NCI-H1048 (cell line): ENCODE measurements at places on chromosomes 16 and 17.

- DNase-seq: no peak
Observed at GRCh38 chr16:79328402-79329165, 272.0 kb downstream of the MAF start.

DNA sequence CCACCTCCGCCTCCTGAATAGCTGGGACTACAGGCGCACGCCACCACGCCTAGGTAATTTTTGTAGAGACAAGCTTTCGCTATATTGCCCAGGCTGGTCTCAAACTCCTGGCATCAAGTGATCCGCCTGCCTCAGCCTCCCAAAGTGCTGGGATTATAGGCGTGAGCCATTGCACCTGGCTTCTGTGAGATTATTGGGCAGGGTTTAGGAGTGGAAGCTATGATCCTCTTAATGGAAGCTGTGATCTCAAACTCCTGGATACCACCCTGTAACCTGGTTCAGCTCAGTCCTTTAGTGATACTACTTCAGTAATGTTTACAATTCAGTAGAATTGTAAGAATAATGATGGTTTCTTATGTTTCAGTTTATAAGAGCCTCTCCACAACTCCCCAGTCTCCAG lies 14.1 kb downstream of the NFE2L1 start:
- DNase-seq: no peak

DNA sequence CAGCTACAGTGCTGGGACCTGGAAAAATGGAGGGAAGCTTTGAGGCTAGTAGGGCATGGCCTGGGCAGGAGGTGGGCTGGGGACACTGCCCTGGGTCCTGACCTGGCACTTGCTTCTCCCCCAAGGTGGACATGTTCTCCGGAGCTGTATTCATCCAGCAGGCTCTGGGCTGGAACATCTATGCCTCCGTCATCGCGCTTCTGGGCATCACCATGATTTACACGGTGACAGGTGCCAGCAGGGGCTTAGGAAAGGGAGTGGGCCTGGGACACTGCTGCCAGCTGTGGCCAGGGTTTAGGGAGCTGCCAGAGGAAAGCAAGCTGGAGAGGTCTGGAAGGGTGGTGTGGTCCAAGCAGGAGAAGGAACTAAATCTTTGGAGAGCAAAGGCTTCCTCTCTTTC lies 3.1 kb downstream of the SLC5A2 start:
- DNase-seq: no peak

DNA sequence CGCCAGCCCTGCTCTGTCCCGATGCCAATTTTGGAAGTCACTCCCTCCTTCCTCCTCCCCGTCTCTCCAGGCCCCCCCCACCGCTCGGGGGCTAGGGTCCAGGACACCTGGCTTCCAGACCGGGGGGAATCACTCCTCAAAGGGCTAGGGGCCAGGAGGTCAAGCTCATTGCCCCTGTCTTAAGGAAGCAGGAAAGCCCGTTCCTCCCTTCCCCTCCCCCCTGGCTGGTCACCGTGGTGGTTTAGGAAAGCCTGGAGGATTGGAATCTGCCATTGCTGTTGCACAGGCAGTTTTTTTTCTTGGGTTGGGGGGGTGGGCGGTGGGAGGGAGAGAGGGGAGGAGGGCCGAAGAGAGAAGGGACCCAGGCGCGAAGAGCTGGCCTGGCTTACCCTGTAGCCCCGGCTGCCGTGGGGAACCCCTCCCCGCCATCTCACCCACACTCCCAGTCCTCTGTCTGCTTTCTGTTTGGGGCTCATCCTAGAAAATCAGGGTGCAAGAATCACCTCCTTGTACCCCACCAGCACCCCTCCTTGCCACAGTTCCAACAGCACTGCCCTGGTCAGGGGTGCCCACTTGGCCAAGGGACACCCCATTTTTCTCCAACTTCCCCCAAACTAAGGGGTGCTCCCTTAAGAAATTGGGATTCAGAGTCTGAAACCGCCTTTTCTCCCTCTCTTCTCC lies 2.9 kb upstream of the BCL6B start:
- no peak for DNase-seq

- no peak for DNase-seq
Observed at GRCh38 chr16:72857834-72858664, 189.9 kb downstream of the ZFHX3 start.

GRCh38 chr17:15470536-15470935 lies 3.1 kb upstream of the CDRT4 start:
- no peak for DNase-seq

GRCh38 chr16:81938326-81939163 lies 72.7 kb downstream of the SDR42E1 start:
- DNase-seq: no peak

- no peak for DNase-seq
Observed at GRCh38 chr17:64741038-64741641, 79.0 kb upstream of the SMURF2 start.

GRCh38 chr16:1907226-1907860 lies 10.9 kb downstream of the HS3ST6 start:
- DNase-seq: no peak

DNA sequence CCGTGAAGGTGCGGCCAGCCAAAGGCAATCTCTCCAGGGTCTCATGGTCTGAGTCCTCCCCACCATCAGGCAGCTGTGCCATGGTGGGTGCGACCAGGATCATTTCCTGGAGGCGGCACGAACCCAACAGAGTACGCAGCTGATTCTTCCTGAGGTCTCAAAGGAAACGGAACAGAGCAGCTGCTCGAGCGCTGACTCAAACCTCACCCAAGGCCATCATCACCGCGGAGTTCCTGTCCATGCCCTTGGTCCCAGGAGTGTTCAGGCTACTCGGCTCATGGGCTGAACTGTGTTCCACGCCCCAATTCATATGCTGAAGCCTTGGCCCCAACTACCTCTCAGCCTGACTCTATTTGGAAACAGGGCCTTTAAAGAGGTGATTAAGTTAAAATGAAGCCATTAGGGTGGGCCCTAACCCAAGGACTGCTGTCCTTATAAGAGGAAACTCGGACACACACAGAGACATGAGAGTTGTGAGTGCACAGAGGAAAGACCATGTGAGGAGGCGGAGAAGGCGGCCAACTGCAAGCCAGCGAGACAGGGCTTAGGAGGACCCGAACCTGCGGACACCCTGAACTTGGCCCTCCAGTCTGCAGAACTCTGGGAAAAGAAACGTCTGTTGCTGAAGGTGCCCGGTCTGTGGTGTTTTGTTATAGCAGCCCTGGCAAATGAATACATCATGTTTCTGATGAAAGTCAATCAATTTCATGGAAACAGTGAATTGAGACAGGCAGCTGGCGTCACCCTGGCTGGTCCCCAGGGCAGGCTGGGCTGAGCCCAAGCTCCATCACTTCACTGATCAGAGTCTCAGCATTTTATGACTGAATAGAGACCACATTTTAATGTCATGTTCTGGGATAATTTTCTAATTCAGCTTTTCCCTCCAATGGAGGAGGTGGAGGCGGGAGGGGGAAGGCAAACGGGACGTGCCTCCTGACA lies 13.7 kb downstream of the MXRA7 start:
- DNase-seq: no peak

DNA sequence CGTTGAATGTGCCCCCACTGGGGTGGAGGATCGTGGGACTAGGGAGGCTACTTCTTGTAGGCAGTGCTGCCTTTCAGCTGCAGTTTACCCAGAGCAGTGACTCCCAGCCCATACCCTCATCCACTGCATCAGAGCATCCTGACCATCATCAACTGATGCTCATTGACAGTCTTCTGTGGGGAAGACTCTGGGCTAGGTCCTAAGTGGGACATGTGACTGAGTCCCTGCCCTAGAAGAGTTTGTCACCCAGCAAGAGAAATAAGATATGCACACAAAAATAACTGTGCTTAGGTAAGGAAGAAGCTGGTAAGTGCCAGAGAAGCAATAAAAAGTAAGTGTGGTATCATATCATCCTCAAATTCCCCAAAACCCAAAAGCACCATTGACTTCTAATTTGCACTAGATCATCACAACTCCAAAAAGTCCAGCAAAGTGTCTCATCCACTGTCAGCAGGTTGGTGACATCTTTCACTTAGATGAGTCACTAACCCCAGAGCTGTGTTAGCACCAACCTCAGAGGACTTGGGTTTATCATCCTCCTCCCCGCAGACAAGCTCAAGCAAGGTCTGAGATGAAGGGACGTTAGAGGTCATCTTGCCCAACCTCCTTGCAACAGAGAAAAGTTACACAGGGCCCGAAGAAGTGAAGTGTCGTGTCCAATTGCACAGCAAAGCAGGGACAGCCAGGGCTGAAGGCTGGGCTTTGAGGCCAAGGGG lies 99.0 kb downstream of the CCDC182 start:
- no peak for DNase-seq

DNA sequence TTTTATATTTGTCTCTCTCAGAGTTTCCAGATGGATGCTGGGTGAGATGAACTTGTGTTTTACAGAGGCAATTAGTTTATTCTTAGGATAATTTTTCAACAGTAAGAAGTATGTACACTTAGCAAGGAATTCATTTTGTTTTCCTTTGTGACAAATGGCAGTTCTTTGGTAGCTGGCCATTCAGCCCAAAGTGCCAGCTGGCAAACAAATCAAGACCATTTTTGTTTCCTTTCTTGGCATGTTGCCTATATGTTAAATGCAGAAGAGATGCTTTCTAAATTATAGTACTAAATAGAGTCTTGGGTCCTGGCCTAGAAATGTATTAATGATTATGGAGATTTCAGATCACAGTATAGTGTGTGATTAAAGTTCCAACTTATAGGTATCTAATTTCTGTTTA lies 337.1 kb downstream of the CNTNAP4 start:
- no peak for DNase-seq

DNA sequence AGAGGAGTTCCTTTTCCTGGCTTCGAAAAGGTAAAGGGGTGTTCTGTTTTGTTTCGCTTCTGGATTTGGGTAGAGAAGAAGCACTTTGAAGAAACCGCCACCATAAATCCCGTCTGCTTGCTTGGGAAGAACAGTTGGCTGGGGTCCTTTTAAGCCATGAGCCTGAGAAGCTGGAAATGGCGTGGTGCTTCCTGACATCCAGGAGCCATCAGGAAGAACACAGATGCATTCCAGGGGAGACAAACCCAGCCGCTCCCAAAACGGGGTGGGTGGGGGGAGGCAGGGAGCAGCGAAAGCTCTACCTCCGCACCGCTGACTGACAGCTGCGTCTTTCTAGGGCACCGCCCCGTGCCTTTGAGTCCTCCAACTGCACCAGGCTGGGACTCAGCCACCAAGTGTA lies 91.6 kb downstream of the ZDHHC7 start:
- no peak for DNase-seq

GRCh38 chr16:31488468-31489297 lies 5.8 kb downstream of the SLC5A2 start:
- no peak for DNase-seq

DNA sequence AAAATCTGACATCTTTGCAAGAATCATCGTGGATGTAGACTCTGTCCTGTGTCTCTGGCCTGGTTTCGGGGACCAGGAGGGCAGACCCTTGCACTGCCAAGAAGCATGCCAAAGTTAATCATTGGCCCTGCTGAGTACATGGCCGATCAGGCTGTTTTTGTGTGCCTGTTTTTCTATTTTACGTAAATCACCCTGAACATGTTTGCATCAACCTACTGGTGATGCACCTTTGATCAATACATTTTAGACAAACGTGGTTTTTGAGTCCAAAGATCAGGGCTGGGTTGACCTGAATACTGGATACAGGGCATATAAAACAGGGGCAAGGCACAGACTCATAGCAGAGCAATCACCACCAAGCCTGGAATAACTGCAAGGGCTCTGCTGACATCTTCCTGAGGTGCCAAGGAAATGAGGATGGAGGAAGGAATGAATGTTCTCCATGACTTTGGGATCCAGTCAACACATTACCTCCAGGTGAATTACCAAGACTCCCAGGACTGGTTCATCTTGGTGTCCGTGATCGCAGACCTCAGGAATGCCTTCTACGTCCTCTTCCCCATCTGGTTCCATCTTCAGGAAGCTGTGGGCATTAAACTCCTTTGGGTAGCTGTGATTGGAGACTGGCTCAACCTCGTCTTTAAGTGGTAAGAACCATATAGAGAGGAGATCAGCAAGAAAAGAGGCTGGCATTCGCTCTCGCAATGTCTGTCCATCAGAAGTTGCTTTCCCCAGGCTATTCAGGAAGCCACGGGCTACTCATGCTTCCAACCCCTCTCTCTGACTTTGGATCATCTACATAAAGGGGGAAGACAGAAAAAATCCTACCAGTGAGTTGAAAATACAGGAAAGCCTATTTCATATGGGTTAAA lies at the start of gene G6PC1:
TSS of gene G6PC1 (plus strand) at position 340 of the 872 bp plus-strand sequence. CDS start at position 418, 78 bp downstream.
- no peak for DNase-seq

DNA sequence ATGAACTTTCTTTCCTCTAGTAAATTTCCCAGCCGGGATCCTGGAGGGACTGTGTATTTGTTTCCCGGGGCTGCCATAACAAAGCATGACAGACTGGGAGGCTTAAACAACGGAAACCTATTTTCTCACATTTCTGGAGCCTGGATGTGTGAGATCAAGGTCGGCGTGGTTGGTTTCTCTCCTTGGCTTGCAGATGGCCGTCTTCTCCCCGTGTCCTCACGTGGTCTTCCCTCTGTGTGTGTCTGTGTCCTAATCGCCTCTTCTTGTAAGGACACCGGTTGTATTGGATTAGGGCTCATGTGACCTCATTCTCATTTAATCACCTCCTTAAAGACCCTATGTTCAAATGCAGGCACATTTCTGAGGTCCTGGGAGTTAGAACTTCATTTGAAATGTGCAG lies 22.0 kb upstream of the USP10 start:
- no peak for DNase-seq

DNA sequence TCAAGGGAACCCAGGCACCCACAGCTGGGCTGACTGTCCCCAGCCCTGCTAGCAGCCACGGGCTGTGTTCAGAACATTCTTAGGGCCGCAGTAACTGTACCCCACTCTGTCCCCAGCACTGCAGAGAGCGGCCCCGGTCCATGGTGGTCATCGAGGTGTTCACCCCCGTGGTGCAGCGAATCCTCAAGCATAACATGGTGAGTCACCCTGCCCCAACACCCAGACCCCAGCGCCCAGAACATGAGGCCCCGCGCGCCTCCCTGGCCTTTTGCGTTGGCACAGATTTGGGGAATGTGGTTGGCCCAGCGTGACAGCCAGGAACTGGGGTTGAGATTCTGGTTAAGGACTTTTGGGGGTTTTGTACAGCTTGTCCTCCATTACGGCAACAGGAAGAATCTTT lies 114.9 kb upstream of the PLCG2 start:
- DNase-seq: no peak

- no peak for DNase-seq
Observed at GRCh38 chr17:17994271-17995069, 21.8 kb downstream of the DRC3 start.

DNA sequence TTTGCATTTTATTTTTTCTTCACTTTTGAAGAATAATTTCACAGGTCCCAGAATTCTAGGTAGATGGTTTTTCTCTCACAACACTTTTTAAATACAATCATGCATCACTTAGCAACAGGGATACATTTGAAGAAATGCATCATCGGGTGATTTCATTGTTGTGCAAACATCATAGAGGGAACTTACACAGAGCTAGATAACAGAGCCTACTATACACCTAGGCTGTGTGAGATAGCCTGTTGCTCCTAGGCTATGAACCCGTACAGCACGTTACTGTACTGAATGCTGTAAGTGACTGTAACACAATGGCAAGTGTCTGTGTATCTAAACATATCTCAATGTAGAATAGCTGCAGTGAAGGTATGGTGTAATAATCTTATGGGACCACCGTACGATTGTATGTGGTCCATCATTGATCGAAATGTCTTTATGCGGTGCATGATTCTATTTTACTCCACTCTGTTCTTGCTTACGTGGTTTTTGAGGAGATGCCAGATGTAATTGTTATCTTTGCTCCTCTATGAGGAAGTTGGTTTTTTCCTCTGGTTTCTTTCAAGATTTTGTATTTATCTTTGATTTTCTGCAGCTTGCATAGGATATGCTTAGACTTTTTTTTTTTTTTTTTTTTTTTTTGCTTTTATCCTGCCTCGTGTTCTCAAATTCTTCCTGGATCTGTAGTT lies 35.5 kb upstream of the TMEM92 start:
- no peak for DNase-seq
